NCI-H2227 treated with DMSO at 0.1 percent for 48 hours (cell line): ENCODE measurements at places on chromosomes 16 and 17.

DNA sequence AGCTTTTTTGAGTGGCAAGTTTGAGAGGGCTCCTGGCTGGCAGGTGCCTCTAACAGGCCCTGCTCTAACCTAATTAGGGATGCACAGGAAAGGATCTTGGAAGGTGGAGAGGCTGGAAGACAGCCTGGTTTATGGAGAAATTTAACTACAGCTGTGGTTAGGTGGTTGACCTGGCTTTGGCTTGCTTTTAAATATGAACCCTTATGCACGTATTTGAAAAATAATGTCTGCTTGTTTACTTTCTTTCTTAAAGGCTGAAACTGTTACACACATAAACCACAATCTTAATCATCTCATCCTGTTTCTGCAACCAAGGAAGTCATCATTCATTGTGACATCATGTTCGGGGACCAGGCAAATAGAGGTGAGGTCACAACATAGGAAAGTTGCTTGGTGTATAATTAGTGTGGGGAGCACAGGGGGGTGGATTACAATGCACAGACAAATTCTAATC lies 23.1 kb upstream of the DHRS13 start:
- no peak for DNase-seq

- DNase-seq, result peak; percentile 18
Observed at GRCh38 chr17:43562679-43563599, 16.8 kb upstream of the ETV4 start.

GRCh38 chr16:80607204-80607603 lies 66.4 kb downstream of the DYNLRB2 start:
- no peak for DNase-seq

DNA sequence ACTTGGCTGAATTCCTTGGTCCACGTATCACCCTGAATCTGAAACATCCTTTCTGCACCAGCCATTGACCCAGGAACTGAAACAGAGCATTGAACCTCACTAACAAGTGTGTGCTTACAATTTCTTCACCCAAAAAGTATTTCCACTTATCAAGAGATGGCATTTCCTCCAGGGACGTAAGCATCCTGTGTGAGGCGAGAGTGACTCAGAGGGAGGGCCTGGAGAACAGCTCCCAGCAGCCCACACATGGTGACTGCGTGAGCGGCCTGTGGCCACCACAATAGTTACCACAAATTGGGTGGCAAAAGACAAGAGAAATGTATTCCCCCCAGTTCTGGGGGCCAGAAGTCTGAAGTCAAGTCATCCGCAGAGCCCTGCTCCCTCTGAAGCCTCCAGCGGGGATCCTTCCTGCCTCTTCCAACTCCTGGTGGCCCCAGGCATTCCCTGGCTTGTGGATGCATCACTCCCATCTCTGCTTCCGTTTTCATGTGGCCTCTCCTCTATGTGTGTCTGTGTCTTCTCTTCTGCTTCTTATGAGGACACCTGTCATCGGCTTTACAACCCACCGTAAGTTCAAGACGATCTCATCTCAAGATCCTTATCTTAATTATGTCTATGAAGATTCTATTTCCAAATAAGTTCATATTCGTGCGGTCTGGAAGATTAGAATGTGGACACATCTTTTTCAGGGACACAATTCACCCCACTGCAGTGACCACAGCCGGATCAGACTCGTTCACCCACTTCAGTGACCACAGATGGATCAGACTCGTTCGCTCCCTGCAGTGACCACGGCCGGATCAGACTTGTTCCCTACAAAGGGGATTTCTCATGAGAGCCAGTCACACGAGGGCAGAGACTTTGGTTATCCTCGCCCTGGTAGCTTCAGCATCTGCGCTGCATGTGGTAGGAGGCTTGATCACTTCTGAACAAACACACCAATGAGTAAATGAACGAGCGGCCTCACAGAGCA lies 122.6 kb upstream of the FOXF1 start:
- no peak for DNase-seq

- no peak for DNase-seq
Observed at GRCh38 chr16:50480206-50480605, 68.0 kb upstream of the NKD1 start.

DNA sequence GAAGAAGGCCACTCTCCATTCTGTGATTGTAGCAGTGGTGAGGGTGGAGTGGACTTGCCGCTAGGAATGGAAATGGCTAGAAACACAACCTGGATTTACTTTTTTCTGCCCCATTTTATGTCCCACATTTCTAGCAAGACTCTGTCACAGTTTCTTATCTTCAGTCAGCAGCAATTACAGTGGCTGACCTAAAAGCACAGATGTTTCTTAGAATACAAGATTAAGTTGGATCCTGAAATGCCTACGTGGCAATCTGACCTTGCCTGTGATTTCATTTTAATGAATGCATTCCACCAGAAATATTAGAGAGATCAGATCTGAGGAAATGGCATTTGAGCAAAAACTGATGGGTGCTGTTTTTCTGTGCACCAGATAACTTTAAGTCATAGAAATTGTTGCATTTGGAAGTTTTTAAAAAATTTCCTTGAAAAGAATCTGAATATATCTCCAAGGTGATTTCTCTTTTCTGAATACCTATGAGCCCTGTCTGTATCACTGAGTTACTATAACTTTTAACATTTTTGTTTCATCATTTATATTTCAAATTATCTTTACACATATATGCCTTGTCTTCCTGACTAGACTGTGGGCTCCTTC lies 5.4 kb downstream of the HEATR3 start:
- no peak for DNase-seq

DNA sequence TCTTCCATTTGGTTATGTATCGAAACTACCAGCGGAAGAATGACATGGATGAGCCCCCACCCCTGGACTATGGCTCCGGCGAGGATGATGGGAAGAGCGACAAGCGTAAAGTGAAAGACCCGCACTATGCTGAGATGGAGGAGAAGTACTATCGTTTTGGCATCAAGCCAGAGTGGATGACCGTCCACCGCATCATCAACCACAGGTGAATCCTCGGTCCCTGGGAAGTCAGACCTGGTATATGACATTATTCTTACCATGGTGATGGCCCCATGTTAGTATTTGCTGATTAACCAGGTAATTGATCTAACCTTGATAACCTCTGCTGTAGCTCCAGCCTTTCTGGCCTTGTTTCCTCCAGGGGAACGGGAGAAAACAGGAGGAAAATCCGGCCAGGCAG lies 8.5 kb downstream of the CHD3 start:
- DNase-seq, result no peak

- DNase-seq, result no peak
Observed at GRCh38 chr16:4387781-4388180, 16.1 kb downstream of the VASN start.

- no peak for DNase-seq
Observed at GRCh38 chr16:15650698-15651171, 690 bp downstream of the NDE1 start.

DNA sequence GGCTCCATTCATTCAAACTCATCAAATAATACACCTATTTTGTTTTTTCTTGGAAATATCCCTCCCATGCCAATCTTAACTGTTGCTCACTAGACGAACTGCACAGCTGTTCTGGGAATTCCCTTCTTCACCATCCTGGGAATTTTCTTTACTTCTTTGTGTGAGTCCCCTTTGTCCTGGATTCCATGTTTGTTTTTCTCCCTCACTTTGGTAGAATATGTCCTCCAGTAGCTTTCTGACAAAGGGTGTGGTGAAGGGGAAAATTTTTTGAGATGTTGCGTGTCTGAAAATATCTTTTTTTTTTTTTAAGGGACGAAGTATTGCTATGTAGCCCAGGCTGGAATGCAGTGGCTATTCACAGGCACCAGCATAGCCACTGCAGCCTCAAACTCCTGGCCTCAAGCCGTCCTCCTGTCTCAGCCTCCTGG lies 17.2 kb upstream of the UTP6 start:
- no peak for DNase-seq

DNA sequence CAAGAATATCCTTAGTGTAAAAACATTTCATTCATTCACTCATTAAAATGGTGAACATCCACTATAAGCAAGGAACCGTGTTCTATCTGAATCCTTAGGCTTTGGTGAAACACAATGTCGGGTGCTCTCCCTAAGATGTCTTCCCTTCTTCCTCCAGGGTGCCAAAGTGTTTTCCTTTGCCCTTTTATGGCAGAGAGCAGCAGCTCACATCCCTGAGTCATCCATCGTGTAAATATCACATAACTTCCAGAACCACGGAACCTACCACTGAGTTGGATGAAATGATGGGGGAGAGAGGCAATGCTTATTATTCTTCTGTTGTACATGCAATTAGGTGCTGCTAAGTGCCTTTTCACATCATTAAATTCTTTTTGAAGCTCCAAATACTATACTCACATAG lies 50.2 kb downstream of the DNAH3 start:
- DNase-seq, result no peak

- no peak for DNase-seq
Observed at GRCh38 chr16:10565167-10565566, 15.2 kb downstream of the EMP2 start.

DNA sequence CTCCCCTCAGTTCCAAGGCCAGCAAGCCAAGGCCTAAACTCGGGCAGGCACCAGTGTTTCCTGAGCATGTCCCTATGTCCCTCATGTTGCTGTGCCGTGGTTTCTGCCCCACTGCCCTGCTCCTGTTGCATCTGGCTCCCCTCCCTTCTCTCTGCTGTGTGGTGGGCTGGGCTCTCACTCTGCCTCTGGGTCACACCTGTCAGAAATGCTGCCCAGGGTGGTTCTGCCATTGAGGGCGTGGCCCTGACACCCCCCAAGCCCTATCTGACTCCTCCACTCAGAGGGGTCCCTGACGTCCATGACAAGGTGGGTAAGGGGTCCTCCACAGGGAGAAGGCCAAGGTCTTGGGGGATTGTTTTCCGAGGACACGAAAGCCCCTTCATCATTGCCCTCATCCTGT lies 9.2 kb upstream of the ITGA3 start:
- no peak for DNase-seq

- DNase-seq, result no peak
Observed at GRCh38 chr16:1984347-1985225, 593 bp downstream of the GFER start.

DNA sequence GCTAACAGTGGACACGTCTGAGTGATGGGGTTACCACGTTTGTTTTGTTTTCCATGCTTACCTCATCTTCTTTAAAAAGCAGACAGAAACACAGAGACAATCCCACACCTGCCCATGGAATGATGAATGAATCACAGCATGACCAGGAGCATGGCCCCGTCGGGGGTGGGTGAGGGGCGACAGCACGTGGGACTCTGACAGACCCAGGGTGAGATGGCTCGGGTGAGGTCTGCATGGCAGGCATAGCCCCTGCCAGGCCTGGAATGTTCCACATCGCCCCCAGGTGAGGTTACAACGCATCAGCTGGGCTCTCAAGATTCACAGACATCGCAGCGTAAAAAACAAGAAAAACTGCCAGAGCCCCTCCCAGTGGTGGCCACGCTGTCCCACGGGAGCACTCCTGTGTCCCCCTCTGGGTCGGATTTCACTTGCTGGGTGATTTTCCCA lies 18.1 kb downstream of the SLC7A5 start:
- no peak for DNase-seq

DNA sequence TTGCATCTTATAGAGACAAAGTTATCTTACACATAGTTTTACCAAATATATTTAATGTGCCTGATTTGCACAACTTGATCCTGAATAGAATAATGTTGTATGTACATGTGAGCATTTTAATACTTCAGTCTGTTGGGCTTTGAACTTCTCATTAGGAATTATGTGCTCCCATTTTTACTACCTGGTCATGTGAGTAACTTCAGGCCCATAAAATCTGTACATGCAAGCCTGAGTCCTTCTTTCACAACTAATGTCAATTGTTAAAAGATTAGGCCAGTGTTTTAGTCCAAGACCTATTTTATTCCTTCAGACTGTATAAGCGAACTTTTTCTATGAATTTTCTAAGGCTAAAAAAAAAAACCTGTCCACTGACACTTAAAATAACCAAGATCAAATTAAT lies 715.4 kb downstream of the CDH8 start:
- DNase-seq, result no peak

DNA sequence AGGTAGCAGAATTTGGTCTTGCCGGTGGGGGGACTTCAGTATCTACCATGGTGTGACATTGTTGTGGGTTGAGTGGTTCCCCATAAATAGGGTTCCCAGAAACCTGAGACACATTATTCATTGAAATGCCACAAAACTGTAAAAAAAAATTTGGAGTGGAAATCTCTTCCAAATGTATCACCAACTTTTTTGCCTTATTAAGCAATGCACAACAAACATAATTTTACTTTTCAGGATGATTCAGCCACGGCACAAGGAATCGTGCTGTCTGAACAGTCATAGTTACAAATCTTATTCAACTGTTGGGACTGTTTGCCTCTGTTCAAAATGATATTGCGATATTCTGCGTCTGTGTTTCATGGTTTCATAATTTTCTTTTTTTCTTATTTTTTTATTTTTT lies 181.2 kb downstream of the NTN1 start:
- DNase-seq, result no peak

DNA sequence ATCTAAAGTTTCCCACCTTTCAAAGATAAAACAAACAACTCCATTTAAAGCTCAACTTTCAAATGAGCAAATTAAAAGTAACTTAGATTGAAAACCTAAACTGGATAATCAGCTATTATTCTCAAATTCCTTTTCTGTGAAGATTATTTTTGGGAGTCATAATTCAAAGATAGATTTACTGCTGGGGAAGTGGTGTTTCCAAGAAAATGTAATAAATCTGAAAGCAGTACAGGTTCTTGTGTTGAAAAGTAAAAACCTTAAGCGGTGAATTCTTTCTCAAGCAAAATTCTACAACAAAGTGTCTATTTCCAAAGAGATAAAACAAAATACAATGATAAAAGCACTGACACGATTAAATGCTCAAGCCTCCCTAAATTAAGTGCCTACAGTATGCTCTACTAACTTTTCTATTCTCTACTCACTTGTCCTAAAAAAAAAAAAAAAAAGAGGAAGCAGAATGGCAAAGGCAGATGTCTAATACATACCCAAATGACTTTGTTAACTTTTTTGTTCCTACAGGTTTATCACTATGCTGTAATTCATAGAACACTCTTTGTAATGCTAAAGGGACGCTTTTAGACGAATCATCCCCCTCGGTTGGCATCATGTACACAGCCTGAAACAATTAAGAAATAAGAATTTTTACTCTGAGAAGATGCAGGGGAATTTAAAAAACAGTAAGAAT lies 34.5 kb downstream of the LITAFD start:
- DNase-seq, result no peak

GRCh38 chr16:79437764-79438751 lies 162.5 kb downstream of the MAF start:
- DNase-seq, result no peak

DNA sequence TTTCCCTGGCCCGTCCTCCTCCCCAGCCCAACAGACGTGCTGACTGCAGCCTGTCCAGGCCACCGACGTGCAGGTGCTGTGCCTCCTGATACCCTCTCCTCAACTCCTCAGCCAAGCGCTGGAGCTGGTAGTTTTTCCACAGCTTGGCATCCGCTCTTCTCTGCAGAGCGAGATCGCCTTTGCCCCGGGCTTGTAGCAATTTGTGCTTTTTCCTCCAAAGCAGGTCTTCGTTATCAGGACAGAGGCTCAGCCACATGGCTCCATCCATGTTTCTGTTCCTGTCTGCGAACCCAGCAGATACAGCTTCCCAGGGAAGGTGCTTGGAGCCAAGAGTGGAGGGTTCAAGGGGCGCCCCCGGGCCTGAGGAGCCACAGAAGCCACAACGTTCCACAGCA lies 10.9 kb downstream of the CEP295NL start:
- no peak for DNase-seq

GRCh38 chr17:34486761-34487160 lies 92.6 kb upstream of the TMEM132E start:
- DNase-seq, result no peak
